Psoas muscle (tissue), 8 donors: ENCODE measurements at places on chromosomes 11 and 22.

DNA sequence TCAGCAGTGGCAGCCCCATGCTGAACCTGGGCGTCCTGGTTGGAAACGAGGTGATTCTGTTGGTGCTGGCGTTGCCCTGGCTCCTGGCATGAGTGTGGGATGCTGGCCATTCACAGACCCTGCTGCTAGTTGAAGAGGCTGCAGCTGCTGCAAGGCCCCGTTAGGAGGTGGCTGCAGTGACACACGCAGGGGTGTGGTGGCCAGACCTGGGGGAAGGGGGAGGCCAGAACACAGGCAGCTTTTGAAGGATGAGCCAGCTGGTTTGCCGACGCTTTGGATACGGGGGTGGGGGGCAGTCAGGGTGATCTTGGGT is 77.2 kb downstream of the MORC2 start:
- no peak for DNase-seq

DNA sequence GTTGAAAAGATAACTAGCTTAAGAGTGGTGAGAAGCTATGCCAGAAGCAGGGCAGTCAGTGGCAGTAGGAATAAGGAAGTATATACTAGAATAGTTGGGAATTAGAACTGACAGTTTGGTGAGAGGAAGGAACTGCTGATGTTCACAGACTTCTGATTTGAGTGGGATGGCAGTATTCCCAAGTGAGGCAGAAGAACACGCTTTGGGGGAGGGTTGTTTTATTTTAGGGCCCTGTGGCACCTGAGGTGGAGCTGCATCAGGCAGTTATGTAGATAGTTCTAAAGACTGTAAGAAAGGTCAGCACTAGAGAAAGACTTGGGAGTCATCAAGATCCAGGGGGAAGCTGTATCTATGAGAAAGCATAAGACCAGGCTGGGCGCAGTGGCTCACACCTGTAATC is 66.3 kb upstream of the TNRC6B start:
- no peak for DNase-seq

DNA sequence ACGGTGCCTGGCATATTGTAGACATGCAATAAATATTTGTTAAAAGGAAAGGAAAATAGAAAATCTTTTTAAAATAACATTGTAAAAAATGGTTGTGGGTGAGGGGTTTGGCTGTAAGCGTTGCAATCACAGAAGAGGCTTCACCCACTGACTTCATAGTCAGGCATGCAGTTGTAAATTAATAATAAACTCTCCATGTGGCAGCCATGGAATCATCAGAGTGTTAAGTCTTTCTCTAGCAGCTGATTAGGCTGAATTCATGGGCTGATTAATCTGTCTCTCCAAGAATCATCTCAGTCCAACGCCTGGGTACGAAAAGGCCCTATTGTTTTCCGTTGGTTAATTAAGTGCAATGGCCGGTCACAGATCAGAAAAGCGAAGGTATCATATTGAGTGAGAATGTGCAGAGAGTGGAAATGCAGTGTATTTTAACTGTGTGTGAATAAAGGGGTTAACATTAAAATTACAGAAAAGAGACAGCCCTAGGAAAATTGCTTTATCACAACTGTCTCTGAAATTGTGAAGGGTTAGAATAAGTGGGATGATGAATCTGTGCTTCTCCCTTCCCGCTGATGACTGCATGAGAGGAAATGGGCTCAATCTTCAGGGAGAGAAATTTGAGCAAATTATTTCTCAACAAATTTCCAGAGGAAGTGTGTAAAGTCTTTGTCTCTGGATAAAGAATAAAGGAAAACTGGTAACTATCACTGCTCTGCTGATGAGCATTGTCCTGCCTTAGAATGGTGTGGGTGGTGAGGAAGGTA is 269.0 kb downstream of the FAM76B start:
- DNase-seq = no peak

- no peak for DNase-seq
Measured at GRCh38 chr11:74842967-74843366, 94.3 kb downstream of the RNF169 start.

GRCh38 chr22:37345863-37346504 is 63.7 kb downstream of the CYTH4 start:
- no peak for DNase-seq

GRCh38 chr11:86969258-86969657 is 14.1 kb upstream of the FZD4 start:
- DNase-seq = no peak

- DNase-seq = no peak
Measured at GRCh38 chr22:19972652-19973550, 31.3 kb upstream of the TXNRD2 start.

- DNase-seq = no peak
Measured at GRCh38 chr22:43819421-43819921, 7.4 kb upstream of the EFCAB6 start.

GRCh38 chr22:21797444-21798221 is 62.0 kb upstream of the YPEL1 start:
- DNase-seq = no peak

GRCh38 chr11:30479899-30480298 is 106.3 kb downstream of the MPPED2 start:
- no peak for DNase-seq

GRCh38 chr11:7910286-7910788 is 20.7 kb downstream of the OR10A6 start:
- DNase-seq = no peak

DNA sequence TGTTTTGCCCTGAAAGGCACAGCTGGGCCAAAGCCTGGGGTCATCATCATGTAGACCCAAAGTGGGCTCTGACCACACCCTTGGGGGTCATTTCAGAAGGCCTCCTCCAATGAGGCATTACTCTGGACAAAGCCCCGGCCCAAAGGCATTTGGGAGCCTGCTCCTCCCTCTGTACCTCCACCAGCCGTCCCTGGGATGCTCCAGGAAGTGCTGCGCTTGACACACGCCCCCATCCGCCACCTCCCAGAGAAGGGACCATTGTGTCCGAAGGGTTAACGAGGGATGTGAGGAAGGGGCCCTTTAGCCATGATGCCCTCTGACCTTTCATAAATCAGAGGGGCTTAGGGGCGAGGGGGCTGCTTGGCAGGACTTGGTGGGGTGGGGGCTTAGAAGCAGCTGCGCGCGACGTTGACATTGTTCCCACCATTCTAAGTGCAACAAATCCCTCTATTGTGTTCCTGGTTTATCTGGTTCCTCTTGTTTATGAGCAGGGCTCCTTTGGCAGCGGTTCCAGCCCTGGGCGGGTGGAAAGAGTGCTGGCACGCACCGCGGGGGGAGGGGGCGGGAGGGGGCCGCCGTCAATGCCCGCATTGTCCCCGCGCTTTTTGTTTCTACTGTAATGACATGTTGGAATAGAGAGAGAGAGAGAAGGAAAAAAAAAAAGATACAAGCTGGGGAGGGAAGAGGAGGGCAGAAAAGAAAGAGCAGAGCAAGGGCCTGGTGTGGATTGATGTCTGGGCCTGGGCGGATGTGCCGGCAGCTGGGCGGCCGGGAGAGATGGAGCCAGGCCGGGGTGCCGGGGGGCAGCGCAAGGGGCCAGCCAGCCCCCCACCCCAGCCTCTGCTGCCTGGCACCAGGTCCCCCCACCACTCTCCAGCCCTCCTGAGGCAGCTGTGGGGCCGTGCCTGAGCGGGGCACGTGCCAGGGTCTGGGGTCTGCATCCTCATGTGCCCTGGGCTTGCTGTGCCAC is 32.1 kb upstream of the SOX10 start:
- no peak for DNase-seq

- no peak for DNase-seq
Measured at GRCh38 chr22:48088926-48089536, 1326.6 kb downstream of the TBC1D22A start.

DNA sequence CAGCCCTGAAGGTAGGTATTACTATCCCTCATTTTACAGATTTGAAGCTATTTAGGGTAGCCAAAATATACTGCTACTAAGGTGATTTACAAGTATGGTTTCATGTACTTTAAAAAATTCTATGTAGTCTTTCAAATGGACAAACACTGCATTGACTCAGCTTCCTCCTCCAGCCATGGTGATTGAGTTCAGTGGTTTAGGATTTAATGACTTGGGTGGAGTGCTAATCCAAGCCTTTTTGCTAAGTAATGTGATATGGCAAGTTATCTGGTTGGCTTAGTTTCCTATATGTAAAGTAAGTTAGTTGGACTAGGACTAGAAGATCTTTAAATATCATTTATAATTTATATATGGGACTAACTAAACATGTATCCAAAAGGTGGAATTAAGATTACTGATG is 77.9 kb downstream of the ARHGAP20 start:
- no peak for DNase-seq

- no peak for DNase-seq
Measured at GRCh38 chr11:61023966-61024295, 52.5 kb downstream of the CD6 start.

DNA sequence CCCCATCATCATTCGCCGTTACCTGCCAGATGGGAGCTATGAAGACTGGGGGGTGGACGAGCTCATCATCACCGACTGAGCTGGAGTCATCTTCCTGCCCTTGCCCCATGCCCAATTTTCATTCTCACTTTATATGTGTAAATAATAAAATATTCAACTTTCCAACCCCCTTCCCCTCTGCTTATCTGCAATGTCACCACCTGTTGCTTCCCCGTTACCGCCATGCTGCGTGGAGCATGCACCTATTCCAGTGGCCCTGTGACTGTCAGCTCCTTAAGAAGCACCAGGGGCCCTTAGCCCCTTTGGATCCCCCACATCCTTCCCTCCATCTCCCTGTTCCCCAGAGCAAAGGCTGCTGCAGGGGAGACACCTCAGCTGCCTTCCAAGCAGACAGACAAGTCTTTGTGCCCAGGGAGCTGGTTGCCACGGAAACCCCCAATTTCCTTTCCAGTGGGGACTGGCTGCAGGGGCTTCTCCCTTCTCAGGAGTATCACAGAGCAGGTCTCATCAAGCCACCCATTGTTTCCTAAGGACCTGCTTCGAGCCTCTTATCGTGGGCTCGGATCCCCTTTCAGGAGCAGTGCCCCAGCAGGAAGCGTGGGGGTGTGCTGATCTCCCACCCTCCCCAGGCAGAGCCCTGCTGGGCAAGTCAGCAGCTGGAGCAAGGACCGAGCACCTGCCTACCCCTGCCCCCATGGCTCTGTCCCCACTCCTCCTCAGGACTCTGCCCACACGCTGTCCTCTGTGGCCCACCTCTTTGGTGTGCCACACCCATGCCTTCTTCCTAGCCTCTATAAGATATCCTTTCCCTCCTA is 14.3 kb downstream of the POLR2F start:
- DNase-seq = no peak

DNA sequence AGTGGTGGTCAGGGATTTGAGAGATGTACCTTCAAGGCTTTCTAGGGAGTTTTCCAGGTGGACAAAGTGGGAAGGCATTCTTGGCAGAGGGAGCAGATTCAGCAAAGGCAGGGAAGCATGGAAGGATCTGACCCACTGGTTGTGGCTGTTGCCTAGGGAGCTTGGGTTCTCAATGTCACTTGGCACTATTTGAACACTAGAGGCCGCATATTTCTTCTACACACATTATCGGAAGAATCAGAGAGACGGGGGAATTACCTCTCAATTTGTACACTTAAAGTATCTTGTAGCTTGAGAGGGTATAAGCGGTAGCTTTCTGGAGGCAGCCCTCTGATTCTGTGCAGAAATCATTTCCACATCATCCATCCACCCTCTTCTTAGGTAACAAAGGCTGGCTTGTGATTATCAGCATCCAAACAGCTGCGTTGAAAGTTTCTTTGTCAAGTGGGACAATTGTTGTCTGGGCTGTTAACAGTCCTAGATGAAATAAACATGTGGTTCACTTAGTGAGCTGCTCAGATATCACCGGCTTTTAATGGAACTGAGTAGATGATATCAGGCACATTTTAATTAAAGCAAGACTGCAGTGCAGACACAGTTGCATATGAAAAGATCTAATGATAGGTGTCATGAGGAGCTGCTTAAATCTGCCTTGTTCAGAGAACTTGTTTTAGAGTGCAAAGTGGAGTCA is 2.6 kb downstream of the NELL1 start:
- no peak for DNase-seq

DNA sequence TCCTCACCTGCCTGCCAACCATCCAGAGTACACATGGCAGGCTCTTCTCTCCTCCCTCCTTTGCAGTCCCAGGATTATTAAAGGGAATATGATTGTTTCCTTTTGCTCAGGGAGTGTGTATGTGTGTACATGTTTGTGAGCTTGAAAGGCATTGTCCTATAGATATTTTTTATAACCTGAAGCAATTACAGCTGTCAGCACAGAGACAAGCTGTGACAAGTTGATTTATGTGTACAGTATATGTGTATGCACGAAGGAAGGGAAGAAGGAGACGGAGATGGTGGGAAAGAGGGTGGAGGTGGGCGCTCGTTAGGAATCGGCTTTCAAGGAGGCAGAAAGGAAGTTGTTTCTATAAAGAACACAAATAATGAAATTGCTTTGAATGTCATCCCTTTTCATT is 537.0 kb downstream of the NTM start:
- DNase-seq = no peak

GRCh38 chr11:59356561-59356960 is 2.1 kb upstream of the OR5AN1 start:
- no peak for DNase-seq

DNA sequence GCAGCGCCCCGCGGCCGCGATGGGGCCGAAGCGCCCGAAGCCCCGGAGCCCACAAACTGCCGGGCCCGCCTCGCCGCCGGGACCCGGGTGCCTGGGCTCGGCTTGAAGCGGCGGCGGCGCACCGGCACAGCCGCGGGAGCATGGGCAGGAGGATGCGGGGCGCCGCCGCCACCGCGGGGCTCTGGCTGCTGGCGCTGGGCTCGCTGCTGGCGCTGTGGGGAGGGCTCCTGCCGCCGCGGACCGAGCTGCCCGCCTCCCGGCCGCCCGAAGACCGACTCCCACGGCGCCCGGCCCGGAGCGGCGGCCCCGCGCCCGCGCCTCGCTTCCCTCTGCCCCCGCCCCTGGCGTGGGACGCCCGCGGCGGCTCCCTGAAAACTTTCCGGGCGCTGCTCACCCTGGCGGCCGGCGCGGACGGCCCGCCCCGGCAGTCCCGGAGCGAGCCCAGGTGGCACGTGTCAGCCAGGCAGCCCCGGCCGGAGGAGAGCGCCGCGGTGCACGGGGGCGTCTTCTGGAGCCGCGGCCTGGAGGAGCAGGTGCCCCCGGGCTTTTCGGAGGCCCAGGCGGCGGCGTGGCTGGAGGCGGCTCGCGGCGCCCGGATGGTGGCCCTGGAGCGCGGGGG is 346 bp downstream of the FJX1 start:
- peak; percentile 59 for DNase-seq

- DNase-seq = peak; percentile 90
Measured at GRCh38 chr22:50507421-50507990, at the start of gene LMF2. Gene LMF2 (minus strand): TSS chr22:50507702. CDS start chr22:50507675, 27 bp downstream.

- peak; percentile 60 for DNase-seq
Measured at GRCh38 chr22:38172832-38173640, 8.6 kb downstream of the PLA2G6 start.

GRCh38 chr11:112949781-112950575 is 11.2 kb upstream of the NCAM1 start:
- no peak for DNase-seq
